Activated gamma-delta T cell treated with Interleukin-2 at 50 U/mL for 16 hours (primary cell): ENCODE measurements at places on chromosomes 3 and 15.

GRCh38 chr3:118636841-118637240 is 397.8 kb downstream of the IGSF11 start:
- no peak for DNase-seq

- no peak for DNase-seq
These were observed 38.7 kb downstream of the ZBTB38 start for GRCh38 chr3:141407047-141407446.

DNA sequence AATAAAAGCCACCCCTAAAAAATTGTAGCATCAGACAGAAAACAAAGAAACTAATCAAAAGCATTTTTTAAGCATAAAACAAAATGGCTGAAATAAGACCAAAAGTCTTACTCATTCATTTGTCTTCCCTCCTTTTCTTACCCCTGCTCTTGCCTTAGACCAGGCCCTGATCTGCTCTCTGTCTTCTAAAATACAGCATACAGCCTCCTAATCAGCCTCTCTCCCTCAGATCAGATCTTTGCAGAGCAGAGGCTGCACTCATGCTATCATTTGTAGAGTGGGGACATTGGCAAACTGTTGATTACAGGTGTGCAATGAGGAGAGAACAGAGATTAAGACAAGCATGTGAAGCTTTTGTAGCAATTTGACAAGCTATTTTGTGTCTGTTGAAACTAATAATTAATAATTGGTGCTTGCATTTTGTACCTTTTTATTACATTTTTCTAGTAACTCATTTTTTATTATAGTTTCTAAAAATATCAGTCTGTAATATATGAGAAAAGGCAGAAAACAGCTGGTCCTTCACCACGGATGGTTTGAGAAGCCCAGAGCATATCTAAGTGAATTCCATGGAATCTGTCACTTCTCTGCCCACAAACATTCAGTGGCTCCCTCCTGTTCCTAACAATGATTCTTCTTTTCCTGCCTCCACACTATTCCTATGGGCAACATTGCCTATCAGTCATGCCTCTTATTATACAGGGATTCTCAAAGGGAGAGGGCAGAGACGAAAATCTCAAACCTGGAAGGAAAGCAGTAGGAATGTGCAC is 286.2 kb upstream of the STT3B start:
- DNase-seq, result no peak

GRCh38 chr3:138781012-138781470 is 53.7 kb downstream of the PIK3CB start:
- DNase-seq, result peak; percentile 57

GRCh38 chr3:130733236-130733875 is 13.3 kb downstream of the PIK3R4 start:
- no peak for DNase-seq

DNA sequence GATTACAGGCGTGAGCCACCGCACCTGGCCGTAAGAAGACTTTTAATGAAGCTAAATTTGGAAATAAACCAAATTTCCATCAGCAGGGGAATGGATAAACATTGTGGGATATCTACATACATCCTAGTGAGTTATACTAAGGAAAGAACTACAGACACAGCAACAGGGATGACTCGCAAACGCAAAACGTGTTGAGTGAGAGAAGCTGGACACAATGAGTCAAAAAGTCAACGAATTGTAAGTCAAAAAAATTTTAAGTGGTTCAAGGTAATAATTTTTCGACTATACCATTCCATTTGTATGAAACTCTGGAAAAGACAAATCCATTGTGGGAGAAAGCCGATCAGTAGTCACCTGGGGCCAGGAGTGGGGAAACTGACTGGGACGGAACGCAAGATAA is 19.9 kb downstream of the PLA2G4F start:
- DNase-seq, result no peak

DNA sequence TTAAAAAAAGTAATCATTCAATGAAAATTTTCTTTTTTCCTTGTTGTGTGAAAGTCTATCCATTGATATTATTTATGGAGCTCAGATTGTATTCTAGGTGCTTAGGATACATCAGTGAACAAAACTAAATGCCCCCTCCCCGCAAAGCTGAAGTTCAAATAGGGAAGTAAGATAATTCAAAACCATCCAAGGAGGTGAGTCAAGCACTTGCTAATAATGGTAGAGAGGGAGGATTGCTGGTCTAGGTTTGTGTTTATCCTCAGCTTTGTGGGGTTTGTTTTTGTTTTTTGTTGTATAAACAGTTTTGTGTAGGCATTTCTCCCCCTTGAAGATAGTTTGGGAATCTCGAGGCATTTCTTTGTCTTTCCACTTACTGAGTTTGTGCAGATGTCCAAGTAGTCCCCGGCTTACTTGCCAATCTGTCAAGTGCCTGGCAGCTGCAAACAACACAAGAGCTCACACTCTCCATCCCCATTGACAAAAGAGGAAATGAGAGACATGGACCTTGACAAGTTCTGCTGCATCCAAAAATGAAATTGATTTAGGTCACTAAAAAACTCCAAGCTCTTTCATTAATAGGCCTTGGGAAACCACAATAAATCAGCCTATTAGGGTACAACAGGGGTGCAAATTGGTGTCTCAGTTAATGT is 575.8 kb upstream of the TBL1XR1 start:
- no peak for DNase-seq

DNA sequence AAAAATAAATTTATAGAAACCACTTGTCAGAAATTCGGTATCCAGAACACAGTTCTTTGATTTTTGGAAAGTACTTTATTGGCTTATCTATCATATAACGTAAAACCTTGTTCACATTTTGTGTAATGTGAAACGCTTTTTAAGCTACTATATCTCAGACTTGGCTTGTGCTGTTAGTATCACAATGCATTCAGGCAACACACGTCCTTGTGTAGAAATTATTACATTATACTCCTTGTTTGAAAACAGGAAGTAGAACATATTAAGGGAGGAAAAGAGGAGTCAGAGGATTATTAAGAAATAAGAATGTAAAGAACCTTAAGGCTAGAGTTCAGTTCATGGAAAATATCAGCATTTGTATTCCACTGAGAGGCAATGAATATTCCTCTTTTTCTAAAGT is 1.6 kb downstream of the DNAJC13 start:
- DNase-seq, result no peak

- DNase-seq, result no peak
These were observed 29.9 kb downstream of the SLC41A3 start for GRCh38 chr3:126053949-126054569.

- DNase-seq, result no peak
These were observed 174.7 kb downstream of the MBNL1 start for GRCh38 chr3:152443212-152444023.

DNA sequence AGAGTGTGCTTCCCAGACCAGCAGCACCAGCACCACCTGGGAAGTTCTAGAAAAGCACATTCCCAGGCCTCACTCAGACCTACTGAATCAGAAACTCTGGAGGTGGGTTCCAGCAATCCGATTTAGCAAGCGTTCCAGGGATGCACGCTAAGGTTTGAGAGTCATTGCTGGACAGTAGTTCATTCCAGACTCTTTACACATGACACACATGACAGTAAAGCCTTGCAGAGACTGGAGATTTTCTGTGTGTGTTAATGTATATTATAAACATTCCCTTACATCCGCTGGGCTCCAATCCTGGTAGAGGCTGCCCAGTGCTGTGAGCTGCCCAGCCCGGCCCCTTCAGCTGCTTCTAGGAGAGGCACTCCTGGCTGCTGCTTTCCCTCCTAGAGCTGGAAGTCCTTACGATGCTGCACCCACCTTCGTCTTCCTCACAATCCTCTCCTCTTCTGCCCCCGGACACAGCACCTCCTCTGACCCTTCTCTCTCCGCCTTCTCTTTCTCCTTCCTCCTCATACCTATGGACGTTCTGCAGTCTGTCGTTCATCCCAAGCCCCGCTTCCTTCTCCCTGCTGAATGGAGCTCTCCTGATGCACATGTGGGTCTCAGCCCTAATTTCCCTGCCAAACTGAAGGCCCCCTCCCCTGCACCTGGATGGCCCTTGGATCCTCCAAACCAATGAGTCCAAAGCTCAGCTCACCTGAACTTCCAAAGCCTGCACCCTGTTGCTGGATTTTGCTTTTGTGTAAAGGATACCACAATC is 44.4 kb downstream of the ITGA11 start:
- DNase-seq, result no peak
